A549 treated with RU486 at 1 μM for 4 hours (cell line): ENCODE measurements at places on chromosomes 6 and 20. TPM values are rescaled to one million over a fixed set of nuclear protein-coding genes. Genes with fewer than 3 reads are reported as not detected.

Gene TAGAP
- total RNA-seq, result not detected in 5 replicates

Gene CCM2L
- 0.47 to 0.67 TPM (median 0.56 TPM) in 5 replicates for total RNA-seq

Gene ARMH2
- not detected in 5 replicates for total RNA-seq

Gene FRS3
- total RNA-seq, result 2.1 to 3.1 TPM (median 2.4 TPM) in 5 replicates

Gene METTL24
- not detected in 5 replicates for total RNA-seq

Gene MTFR2
- 7.7 to 13.6 TPM (median 13.1 TPM) in 5 replicates for total RNA-seq

Gene LINC00237
- total RNA-seq, result not detected in 5 replicates

Gene CLPSL2
- total RNA-seq, result 0.50 to 1.4 TPM (median 1.3 TPM) in 4 of 5 replicates, not detected in the other

Gene BLTP3A
- 4.0 to 6.8 TPM (median 6.1 TPM) in 5 replicates for total RNA-seq

Gene POU5F1
- total RNA-seq, result 2.8 to 6.0 TPM (median 4.1 TPM) in 5 replicates

Gene DSE
- 12.4 to 19.1 TPM (median 17.3 TPM) in 5 replicates for total RNA-seq

Gene PTPRK
- 13.0 to 17.5 TPM (median 15.1 TPM) in 5 replicates for total RNA-seq

Gene FOXO3
- 4.4 to 7.8 TPM (median 6.9 TPM) in 5 replicates for total RNA-seq

Gene FANCE
- 2.2 to 3.2 TPM (median 2.9 TPM) in 5 replicates for total RNA-seq

Gene ID4
- total RNA-seq, result 0.73 to 1.6 TPM (median 0.92 TPM) in 5 replicates

Gene IP6K3
- 0.08 to 0.19 TPM (median 0.12 TPM) in 3 of 5 replicates, not detected in the others for total RNA-seq

Gene SYNDIG1
- total RNA-seq, result 1.2 to 2.7 TPM (median 1.8 TPM) in 5 replicates

Gene PLCB4
- 10.9 to 15.4 TPM (median 13.2 TPM) in 5 replicates for total RNA-seq

Gene TPD52L2
- 119 to 131 TPM (median 126 TPM) in 5 replicates for total RNA-seq

Gene PSORS1C2
- total RNA-seq, result not detected in 5 replicates

Gene TULP4
- total RNA-seq, result 3.7 to 7.3 TPM (median 6.2 TPM) in 5 replicates

Gene HNF4A
- total RNA-seq, result 10.9 to 16.1 TPM (median 13.4 TPM) in 5 replicates

Gene SOX18
- total RNA-seq, result 1.3 to 2.8 TPM (median 2.5 TPM) in 5 replicates

Gene CTCFL
- total RNA-seq, result not detected in 5 replicates

Gene PPP1R3G
- 1.2 to 2.0 TPM (median 1.6 TPM) in 5 replicates for total RNA-seq

Gene ADGRF4
- 6.3 to 8.7 TPM (median 7.8 TPM) in 5 replicates for total RNA-seq

Gene BPIFB4
- not detected in 5 replicates for total RNA-seq

Gene RIPOR2
- total RNA-seq, result not detected in 5 replicates

Gene STX16
- total RNA-seq, result 25.8 to 37.3 TPM (median 33.6 TPM) in 5 replicates

Gene FAM162B
- 0.15 to 0.22 TPM in 2 of 5 replicates, not detected in the others for total RNA-seq
